Stimulated activated CD4-positive, alpha-beta T cell treated with anti-CD3 and anti-CD28 coated beads, TNF-alpha, amount 100 ng/mL, for 4 hours (primary cell): ENCODE measurements at places on chromosomes 1 and 21.

DNA sequence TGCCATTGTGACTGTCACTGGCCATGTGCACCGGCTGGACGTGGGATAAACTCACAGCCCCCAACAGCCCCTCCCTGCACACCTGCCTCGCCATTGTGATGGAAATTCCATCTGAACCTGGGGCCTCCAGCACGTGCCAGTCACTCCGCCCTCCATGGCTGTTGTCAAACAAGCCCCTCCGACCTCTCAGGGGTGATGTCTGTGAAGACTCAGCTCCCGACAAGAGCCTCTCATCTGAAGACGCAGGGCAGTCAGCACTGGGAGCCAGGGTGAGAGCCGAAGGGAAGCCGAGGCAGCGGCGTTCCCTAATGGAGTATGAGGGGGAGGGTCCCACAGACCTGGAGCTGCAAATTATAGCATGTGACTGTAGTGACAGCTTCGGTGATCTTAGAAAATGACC, 1.4 kb upstream of the KRTAP10-2 start:
- no peak for DNase-seq

GRCh38 chr1:52237430-52237829, 95.5 kb downstream of the ZFYVE9 start:
- no peak for DNase-seq

GRCh38 chr1:151849126-151849525, 4.4 kb downstream of the THEM5 start:
- no peak for DNase-seq

- DNase-seq = no peak
These were observed 36.9 kb upstream of the DISP1 start for GRCh38 chr1:222777977-222778376.

- DNase-seq = no peak
These were observed 139.3 kb upstream of the NFIA start for GRCh38 chr1:60942896-60943638.

DNA sequence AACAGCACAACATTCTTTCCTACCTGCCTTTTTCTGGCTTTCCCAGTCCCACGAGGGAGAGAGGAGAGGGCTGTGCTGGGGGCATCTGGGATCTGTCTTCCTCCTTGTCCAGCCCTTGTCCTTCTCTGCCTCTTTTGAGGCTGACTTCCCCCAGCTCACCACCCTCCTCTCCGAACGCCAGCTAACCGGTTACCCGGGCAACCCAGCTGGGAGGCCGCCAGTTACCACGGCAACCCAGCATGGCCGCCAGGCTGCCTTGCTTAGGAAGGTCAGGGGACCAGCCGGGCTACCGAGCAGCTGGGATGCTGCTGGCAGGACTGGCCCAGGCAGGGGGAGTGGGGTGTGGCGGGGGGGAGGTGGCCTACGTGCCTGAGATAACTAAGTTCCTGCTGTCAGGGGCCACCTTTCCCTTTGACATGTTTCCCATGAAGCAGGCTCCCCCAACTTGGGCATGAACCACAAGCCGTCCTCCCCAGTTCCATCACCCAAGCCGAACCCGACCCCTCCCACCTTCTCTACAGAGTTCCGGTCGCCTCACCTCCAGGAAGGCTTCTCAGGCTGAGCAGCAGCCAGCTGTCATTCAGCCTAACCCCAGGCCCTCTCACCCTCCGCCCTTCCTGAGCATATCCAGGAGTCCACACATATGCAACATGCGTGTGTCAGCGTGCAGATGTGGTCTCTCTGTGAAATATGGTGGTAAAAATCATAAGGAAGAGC, 8.7 kb downstream of the PLEKHA6 start:
- no peak for DNase-seq

GRCh38 chr1:236545621-236546169, 21.9 kb downstream of the LGALS8 start:
- DNase-seq = no peak

GRCh38 chr1:146039844-146040194, 18.3 kb upstream of the HJV start:
- no peak for DNase-seq

DNA sequence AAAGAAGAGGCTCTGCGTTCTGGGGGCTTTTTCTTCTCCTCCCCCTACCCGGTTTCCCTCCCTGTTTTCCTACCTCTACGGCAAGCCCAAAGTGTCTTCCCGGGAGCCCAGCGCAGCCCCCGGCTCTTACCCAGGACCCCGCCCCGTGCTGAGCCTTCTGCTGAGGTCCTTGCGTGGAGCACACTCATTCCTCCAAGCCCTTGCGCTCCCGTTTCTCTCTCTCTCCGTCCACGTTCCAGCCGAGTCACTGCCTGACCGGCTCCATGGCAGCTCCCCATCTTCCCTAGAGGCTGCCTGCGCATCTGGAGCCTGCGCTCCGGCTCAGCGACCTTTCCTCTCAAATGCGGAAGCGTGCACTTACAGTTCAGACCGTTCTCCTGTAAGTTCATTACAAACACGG, 24.9 kb upstream of the PDXK start:
- no peak for DNase-seq

GRCh38 chr1:10510520-10511493, 36.1 kb downstream of the PEX14 start:
- DNase-seq = peak; percentile 61

GRCh38 chr1:176515310-176515709, 52.3 kb downstream of the PAPPA2 start:
- DNase-seq = no peak

DNA sequence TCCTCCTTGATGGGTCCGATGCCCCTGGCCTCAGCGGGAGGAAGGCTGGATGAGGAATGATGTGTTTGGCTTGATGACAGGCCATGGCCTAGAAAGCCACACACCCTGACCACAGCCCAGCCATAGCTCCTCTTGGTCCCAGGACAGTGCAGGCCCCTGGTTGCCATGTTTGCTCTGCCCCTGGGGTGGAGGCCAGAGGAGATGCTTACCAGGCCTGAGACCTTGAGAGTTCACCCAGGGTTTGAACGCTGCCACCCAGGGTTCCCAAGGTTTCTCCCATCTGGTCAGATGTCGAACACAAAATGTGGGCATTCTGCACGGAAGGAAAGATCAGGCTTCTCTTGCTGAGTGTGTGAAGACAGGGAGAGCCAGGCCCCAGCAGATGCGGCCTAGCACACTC, 2.6 kb downstream of the C1orf226 start:
- DNase-seq = no peak

GRCh38 chr1:38336301-38336923, 289.8 kb upstream of the POU3F1 start:
- no peak for DNase-seq

DNA sequence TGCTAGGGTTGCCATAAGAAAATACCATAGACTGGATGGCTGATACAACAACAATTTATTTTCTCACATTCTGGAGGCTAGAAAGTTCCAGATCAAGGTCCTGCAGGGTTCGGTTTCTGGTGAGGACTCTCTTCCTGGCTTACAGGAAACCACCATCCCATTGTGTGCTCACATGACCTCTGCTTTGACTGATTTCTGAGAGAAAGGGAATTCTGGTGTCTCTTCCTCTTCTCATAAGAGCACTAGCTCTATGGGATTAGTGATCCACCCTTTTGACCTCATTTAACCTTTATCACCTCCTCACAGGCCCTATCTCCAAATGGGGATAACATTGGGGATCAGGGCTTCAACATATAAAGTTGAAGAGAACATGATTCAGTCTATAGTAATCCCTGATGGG, 47.5 kb downstream of the MRPL39 start:
- no peak for DNase-seq

- no peak for DNase-seq
These were observed 22.8 kb upstream of the TIAM1 start for GRCh38 chr21:31366825-31367224.

- no peak for DNase-seq
These were observed 707 bp upstream of the GPR153 start for GRCh38 chr1:6261615-6261995.

DNA sequence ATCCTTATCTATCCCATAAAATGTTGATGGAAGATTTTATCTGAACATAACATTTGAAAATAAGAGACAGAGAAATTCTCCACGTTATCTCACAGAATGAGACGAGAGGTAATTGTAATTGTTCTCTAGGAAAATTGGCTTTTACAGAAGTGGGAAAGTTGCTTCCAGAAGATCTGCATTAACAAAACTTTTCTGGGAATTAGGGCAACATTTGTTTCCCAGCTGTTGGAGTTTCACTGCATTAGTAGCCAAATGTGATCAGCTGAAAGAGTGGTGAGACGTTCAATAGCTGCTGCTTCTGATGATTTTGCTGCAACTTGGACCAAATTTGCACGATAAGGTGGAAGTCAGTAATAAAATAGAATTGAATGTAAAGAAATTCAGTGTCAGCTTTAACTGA, 7.6 kb downstream of the CHODL start:
- no peak for DNase-seq

GRCh38 chr1:43605766-43606165, 44.2 kb upstream of the KDM4A start:
- no peak for DNase-seq

DNA sequence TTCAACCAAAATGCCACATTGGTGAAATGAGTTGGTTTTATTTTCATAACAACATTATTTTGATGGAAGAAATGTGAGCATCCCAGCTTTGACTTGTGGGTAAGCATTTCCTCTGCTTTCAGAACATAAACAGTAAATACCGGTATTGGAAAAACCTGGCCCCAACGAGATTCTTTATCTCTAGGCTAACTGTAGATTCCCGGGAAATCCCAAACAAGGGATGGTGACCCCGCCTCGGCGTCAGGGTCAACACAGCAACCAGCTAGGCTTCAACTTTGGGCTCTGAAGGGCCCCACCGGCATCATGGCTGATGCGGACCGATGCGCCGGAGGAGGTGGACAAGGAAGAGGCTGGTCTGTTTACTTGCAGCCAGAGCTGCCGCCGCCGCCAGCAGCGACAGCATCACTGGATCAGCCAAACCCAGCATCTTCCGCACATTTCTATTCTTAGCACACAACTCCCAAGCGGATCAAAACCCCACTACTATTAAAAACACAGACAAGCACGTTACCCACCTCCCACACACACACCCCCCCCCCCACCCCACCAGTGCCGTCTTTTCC, 1.1 kb downstream of the AKT3 start:
- peak; percentile 18 for DNase-seq

- no peak for DNase-seq
These were observed 933 bp upstream of the FTCD start for GRCh38 chr21:46156378-46156645.

DNA sequence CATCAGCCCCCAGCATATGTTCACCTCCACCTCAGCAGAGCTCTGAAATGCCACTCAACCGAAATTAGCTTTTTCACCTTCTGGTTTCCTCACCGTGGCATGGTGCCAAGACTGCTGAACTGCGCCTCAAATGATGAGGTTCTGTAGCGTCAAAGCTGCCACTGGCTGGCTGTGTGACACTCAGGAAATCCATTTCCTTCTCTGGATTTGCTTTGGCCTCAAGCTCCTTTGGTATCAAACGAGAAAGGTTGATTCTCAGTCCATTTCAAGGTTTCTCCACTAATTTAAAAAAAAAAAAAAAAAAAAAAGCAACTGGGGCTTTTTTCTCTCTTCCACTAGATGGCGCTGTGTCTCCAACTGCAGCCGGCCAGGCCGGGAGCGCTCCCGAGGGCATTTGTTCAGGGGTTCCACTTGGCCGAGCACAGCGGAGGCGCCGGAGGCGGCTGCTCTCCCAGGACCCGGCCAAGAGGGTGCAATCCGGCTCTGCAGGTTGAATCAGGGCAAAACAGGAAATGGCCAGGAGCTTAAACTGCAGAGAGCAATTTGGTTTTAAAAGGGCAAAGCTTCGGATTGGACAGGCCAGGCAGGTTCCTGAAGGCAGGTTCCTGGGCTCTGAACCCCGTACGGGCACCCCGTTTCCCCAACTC, 26.5 kb upstream of the PLA2G2C start:
- DNase-seq = peak; percentile 12

GRCh38 chr1:53600561-53600960, 138.4 kb downstream of the GLIS1 start:
- no peak for DNase-seq

GRCh38 chr21:27017246-27017645, 50.4 kb upstream of the ADAMTS5 start:
- DNase-seq = no peak

GRCh38 chr1:169271098-169271497, 96.5 kb downstream of the NME7 start:
- no peak for DNase-seq

- no peak for DNase-seq
These were observed 262.5 kb upstream of the B3GALT2 start for GRCh38 chr1:193448682-193449461.

DNA sequence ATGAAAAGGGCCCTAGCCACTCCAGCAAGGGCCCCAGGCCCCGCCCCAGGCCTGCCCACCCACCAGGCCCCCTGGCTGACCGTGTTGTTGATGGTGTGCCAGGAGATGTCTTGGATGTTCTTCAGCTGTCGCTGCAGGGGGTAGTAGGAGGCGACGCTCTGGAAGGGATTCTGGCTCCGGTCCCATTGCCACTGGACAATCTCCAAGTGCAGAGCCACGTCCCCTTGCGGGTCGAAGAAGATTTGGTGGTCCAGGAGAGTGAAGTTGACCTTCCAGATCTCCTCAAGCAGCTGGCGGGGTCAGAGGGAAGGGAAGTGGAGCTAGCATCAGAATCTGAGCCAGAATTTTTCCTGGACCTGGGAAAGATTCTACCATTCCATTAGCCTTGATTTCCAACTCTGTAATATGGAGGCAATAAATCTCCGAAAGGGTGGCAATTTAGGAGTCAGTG, 10.2 kb downstream of the TAS1R2 start:
- DNase-seq = no peak

DNA sequence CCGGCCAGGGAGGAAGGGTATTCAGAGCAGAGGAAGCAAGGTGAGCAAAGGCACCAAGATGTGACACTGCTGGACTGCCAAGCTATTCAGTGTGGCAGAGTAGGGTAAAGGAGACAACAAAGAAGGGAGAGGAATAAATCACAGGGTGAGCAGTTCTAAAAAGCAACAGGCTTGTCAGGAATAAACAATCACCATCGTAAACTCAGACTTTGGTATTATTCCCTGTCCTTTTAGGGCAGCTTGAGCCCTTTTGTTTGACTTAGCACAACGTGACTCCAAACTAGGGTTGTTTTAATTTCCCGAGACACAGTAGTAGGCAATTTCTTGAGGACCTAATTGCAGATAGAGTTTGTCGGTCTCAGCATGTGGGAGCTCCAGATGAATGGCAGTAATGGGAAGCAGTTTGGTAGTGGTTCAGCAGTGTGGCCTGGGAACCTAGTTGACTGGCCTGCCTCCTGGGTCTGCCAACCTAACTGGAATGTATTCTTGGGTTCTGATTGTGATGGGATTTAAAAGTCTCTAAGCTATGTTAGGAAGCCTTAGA, 4.3 kb downstream of the CR1L start:
- no peak for DNase-seq

DNA sequence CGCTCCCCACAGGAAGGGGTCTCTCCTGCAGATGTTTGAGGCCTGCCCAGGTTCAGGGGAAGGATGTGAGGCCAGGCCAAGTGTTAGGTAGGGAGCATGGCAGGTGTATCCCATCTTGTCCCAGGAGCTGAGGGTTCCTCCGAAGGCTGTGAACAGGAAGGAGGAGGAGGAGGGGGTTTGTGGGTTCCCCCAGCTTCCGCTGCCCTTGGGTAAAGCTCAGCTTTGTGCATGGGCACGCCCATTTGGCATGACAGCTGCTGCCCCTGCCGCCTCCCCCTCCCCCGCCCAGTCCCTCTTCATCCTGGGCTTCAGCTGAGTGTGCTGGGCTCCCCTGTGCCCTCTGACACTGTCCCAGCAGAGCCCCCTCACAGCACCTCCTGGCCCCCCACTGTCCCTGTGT, 25.5 kb downstream of the TNFRSF8 start:
- DNase-seq = no peak

GRCh38 chr1:5713101-5714010, 278.9 kb downstream of the NPHP4 start:
- no peak for DNase-seq
